ENCODE measurements at places on chromosomes 3 and 15.

DNA sequence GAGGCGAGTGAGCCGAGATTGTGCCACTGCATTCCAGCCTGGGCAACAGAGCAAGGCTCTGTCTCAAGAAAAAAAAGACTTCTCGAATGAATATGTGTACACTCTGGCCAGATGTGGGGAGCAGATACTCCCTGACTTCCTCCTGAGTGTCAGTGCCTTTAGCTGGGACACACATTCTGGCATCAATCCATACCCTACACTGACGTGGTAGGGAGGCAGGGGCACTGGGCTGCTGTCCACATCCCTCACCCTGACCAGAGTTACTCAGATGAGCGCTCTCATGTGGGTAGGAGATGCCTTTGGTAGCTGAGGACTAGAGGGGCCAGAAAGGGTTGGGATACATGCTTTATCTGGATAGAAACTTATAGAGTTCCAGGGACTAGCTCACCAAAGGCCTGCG is 15.6 kb downstream of the LIMD1 start:
- H3K27me3 ChIP-seq: no peaks in the 10 kb centered on the region
- no peak overlapping the region for H3K4me3 ChIP-seq
- DNase-seq: no peak

DNA sequence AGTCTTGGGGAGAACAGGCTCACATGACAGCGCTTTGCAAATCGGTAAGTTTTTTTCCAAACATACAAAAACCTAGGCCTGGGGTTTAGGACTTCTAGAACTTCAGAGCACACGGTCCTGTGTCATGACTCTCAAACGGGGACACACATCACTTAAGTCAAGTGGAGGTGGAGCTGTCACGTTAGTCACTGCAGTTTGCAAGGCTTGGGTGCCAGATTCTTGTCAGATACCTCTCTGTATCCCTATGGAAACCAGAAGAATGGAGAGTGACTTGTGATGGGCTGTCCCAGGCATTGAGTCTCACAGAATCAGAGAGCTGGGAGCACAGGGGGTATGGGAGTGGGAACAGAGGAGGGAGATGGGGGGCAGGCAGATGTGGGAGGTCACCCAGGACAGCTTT is 64.8 kb downstream of the DUT start:
- no peak for DNase-seq
- H3K36me3 ChIP-seq: no peaks in the 10 kb centered on the region
- H3K27ac ChIP-seq: no peak overlapping the region
- H3K4me3 ChIP-seq: no peak overlapping the region

GRCh38 chr3:59313365-59313764 is 263.5 kb upstream of the CFAP20DC start:
- no peaks in the 10 kb centered on the region for H3K36me3 ChIP-seq
- H3K27ac ChIP-seq: no peak overlapping the region
- H3K27me3 ChIP-seq: no peaks in the 10 kb centered on the region

- H3K4me1 ChIP-seq: no peaks in the 10 kb centered on the region
- no peak for DNase-seq
- H3K27me3 ChIP-seq: peaks cover 4% of the 10 kb centered on the region
- H3K4me3 ChIP-seq: no peak overlapping the region
Measured at GRCh38 chr15:35618260-35619188, 72.6 kb upstream of the DPH6 start.

DNA sequence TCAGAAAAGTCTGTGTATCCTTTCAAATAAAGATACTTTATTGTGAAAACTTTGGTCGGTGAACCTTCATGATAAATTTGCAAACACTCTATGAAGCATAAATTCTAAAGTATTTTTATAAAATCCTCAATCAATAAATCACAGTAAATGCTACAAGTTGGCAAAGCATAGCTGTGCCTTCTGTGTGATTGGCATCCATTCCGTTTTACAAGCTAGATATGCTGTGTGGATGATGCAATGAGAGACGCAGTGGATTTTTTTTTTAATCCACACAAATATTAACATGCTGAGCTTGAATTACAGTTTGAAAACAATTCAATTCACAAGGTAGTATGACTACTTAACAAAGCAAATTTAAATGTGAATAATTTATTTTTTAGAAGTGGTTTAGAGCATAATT is 937.2 kb downstream of the ZPLD1 start:
- H3K36me3 ChIP-seq: no peaks in the 10 kb centered on the region
- DNase-seq: no peak
- H3K27me3 ChIP-seq: no peaks in the 10 kb centered on the region
- H3K4me1 ChIP-seq: no peaks in the 10 kb centered on the region
- no peak overlapping the region for H3K27ac ChIP-seq
- H3K4me3 ChIP-seq: no peak overlapping the region

GRCh38 chr3:73351423-73352071 is 273.2 kb downstream of the PDZRN3 start:
- no peak overlapping the region for H3K27ac ChIP-seq
- DNase-seq: no peak
- no peaks in the 10 kb centered on the region for H3K4me1 ChIP-seq
- H3K4me3 ChIP-seq: no peak overlapping the region
- no peaks in the 10 kb centered on the region for H3K36me3 ChIP-seq
- H3K27me3 ChIP-seq: no peaks in the 10 kb centered on the region

- no peak overlapping the region for H3K27ac ChIP-seq
- no peak overlapping the region for H3K4me3 ChIP-seq
Measured at GRCh38 chr3:47365213-47366153, 15.3 kb upstream of the PTPN23 start.

- no peaks in the 10 kb centered on the region for H3K27me3 ChIP-seq
- peak overlapping the region; percentile 3 for H3K4me3 ChIP-seq
- peaks cover 56% of the 10 kb centered on the region for H3K4me1 ChIP-seq
- DNase-seq: no peak
- H3K36me3 ChIP-seq: peaks cover 5% of the 10 kb centered on the region
Measured at GRCh38 chr3:16480861-16481545, 32.5 kb downstream of the RFTN1 start.

DNA sequence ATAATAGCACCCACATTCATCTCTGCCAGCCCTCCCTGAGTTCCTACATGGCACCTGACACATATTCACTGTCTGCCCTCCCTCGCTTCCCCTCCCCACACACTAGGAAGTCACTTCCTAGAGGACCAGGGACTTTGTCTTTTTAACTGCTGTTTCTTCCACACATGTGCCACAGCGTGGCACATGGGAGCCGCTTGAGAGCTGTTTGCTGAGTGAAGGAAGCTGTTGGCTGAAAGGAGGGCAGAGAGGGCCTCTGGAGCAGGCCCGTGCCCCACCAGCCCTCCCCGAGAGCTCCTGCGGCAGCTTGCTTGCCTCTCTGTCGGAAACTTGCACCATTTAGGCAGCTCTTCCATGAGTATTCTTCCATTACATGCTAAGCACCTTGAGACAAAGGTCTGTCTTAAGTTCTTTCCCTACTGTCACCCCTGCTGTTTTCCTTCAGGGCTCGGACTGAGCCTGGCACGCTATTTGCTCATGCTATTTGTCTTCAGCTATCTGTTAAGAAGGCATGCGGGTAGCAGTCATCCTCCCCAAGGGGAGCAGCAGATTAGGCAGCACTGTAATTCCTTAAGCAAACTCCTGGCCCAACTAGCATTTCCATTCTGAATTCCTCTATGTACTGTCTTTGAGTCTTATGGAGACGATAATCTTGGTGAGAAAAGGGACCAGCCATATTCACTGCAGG is 72.2 kb downstream of the CACNA1D start:
- peaks cover 6% of the 10 kb centered on the region for H3K27me3 ChIP-seq
- H3K36me3 ChIP-seq: no peaks in the 10 kb centered on the region
- no peak overlapping the region for H3K4me3 ChIP-seq
- no peaks in the 10 kb centered on the region for H3K4me1 ChIP-seq
- H3K27ac ChIP-seq: no peak overlapping the region

GRCh38 chr3:158127250-158128219 is 17.6 kb downstream of the RSRC1 start:
- peaks cover 44% of the 10 kb centered on the region for H3K36me3 ChIP-seq
- H3K27me3 ChIP-seq: no peaks in the 10 kb centered on the region
- no peak for DNase-seq
- H3K4me1 ChIP-seq: no peaks in the 10 kb centered on the region

- H3K4me1 ChIP-seq: peaks cover 20% of the 10 kb centered on the region
- no peak overlapping the region for H3K27ac ChIP-seq
- H3K4me3 ChIP-seq: peak overlapping the region; percentile 11
- peaks cover 29% of the 10 kb centered on the region for H3K36me3 ChIP-seq
- peak; percentile 68 for DNase-seq
Measured at GRCh38 chr15:41483115-41483514, 10.6 kb upstream of the ITPKA start.

DNA sequence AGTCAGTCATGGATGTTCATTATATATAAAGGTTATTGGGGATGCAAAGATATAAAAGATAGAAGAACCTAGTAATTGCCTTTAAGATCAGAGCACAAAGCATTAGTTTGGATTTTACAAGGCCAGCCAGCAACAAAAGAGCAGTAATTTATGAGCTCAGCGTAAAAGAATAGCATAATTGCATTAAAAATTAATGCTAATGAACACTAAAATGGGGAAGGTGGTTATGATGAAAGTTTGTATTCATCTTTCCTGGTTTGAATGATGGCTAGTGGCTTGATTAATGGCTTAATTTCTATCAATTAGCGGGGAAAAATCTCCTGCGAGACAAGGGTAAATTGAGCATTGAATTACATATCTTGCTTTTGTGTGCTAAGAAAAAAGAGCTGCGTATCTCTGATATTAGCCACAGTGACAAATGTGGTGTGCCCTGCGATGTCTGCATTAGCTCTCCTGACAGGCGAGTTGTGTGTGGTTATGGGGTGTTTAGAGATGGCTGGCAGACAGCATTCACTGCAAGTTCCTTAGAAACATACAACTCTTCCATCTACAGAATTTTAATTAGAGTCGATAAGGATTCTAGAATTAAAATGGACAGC is 42.8 kb upstream of the MLF1 start:
- no peaks in the 10 kb centered on the region for H3K27me3 ChIP-seq
- H3K27ac ChIP-seq: no peak overlapping the region
- no peaks in the 10 kb centered on the region for H3K36me3 ChIP-seq
- H3K4me1 ChIP-seq: no peaks in the 10 kb centered on the region
- H3K4me3 ChIP-seq: no peak overlapping the region

- H3K36me3 ChIP-seq: no peaks in the 10 kb centered on the region
- H3K4me3 ChIP-seq: no peak overlapping the region
- H3K27me3 ChIP-seq: no peaks in the 10 kb centered on the region
Measured at GRCh38 chr3:65318231-65318630, 630.4 kb upstream of the ADAMTS9 start.

- no peaks in the 10 kb centered on the region for H3K27me3 ChIP-seq
- no peaks in the 10 kb centered on the region for H3K36me3 ChIP-seq
- no peak overlapping the region for H3K27ac ChIP-seq
- no peaks in the 10 kb centered on the region for H3K4me1 ChIP-seq
Measured at GRCh38 chr3:89098964-89099585, 8.3 kb upstream of the EPHA3 start.

DNA sequence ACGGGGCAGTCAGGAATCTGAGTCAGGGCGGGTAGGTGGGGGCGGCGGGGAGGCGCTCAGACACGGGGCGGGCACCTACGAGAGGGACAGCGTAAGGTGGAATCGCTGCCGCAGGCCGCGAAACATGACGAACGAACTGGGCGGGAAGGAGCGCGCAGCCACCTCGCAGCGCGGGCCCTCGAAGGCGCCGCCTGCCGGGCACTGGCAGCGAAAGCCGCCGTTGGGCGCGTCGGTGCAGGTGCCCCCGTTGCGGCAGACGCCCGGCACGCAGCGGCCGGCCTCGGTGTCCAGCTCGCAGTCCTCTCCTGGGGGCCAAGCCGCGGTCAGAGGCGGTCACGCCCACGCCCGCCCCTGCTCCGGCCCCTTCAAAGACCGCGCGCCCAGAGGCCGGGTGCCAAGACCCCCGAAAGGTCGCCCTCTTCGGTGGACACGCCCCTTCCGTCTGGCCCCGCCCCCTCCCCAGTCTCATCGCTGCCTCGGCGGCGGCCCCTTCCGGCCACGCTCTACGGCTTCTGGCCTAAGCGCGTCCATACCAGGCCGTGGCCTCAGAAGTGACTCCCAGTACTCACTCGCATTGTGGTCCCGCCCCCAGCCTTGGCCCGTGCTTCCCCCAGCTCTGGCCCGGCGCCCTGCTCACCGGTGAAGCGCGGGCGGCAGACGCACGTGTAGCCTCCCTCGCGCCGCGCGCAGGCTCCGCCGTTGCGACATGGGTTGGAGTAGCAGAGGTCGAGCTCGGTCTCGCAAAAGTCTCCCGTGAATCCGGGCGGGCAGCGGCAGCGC is 6.4 kb downstream of the CELSR3 start:
- peak overlapping the region; percentile 53 for H3K4me3 ChIP-seq
- no peaks in the 10 kb centered on the region for H3K36me3 ChIP-seq
- peak overlapping the region; percentile 54 for H3K27ac ChIP-seq
- DNase-seq: peak; percentile 73
- H3K4me1 ChIP-seq: peaks cover 26% of the 10 kb centered on the region

- no peak overlapping the region for H3K27ac ChIP-seq
- H3K27me3 ChIP-seq: peaks cover 5% of the 10 kb centered on the region
- no peak overlapping the region for H3K4me3 ChIP-seq
- H3K4me1 ChIP-seq: no peaks in the 10 kb centered on the region
- no peak for DNase-seq
Measured at GRCh38 chr3:123623346-123623880, 38.6 kb upstream of the HACD2 start.

DNA sequence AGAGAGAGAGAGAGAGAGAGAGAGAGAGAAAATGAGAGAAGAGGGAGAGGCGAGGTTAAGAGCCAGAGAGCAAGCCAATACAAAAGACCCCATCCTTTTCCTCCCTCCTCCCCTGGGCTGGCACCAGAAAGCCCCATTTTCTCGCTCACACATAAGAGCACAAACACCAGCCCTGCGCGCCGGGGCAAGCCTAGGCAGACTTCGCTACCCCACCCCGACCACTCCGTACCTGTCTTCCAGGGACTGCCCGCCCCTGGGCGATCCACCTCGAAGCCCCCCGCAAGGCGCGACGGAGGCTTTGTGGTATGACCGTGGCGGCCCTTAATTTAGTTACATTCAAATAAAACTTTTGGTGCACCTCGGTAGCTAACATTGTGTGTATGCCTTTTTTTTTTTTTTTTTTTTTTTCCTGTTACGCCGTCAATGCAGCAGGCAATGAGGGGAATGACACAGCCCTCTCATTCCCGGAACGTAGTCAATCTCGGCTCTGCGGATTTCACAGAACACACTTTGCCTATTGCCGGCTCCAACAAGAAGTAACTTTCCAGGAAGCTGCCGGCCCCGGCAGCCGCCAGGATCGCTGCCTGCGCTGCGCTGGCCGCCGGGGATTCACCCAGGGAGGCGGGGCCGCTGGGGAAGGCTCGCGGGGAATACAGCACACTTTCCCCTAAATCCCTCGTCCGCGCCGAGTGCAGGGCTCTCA is 7.7 kb downstream of the BCL6 start:
- no peaks in the 10 kb centered on the region for H3K27me3 ChIP-seq
- DNase-seq: no peak
- peaks cover 60% of the 10 kb centered on the region for H3K4me1 ChIP-seq
- no peak overlapping the region for H3K27ac ChIP-seq
- peak overlapping the region; percentile 96 for H3K4me3 ChIP-seq

DNA sequence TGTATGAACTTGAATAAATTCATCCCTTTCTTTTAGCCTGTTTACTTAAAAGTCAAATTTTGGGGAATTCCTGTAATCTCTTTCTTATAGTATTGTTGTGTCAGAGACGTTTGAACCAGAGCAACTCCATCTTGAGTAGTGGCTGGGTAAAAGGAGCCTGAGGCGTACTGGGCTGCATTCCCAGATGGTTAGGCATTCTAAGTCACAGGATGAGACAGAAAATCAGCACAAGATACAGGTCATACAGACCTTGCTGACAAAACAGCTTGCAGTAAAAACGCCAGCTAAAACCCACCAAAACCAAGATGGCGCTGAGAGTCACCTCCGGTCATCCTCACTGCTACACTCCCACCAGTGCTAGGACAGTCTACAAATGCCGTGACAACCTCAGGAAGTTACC is 94.5 kb downstream of the P3H2 start:
- H3K36me3 ChIP-seq: no peaks in the 10 kb centered on the region
- no peak overlapping the region for H3K4me3 ChIP-seq
- H3K4me1 ChIP-seq: no peaks in the 10 kb centered on the region
- H3K27ac ChIP-seq: no peak overlapping the region
- DNase-seq: no peak
- H3K27me3 ChIP-seq: peaks cover 3% of the 10 kb centered on the region

All from CD4-positive, alpha-beta T cell (primary cell).